ENCODE measurements at places on chromosomes 4 and X.
A peak's percentile ranks its signal among the peaks of the same experiment; 100 is the strongest.

DNA sequence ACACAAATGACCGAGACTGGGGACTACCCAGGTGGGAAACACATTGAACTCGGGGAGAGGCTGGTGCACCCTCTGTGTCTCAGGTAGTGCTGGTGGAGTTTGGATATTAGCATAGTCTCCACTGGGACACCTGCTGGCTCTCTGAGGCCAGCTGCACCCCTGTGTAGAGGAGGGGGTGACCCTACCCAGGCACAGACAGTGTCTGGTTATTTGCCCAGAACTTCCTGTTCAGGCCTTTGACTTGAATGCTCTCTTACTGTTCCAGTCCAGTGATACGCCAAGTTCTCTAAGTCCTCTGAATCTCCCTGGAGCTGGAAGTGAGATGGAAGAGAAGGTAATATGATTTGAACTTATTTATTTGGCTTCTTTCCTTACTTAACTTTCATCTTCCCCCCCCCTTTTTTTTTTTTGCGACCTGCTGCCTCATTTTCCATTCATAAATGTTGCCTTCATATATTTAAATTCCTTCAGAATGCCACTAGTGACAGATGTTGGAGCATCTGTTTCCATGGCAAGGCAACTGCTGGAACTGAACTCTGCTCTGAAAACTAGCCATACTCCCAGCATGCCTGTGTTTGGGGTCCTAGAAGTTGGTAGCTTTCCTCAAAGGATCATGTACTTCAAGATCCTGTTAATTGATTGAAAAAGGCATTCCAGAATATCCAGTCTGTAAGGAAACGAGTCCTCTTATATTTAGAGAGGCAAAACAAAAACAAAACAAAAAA is 76.7 kb downstream of the AASDH start:
- no peak for DNase-seq

DNA sequence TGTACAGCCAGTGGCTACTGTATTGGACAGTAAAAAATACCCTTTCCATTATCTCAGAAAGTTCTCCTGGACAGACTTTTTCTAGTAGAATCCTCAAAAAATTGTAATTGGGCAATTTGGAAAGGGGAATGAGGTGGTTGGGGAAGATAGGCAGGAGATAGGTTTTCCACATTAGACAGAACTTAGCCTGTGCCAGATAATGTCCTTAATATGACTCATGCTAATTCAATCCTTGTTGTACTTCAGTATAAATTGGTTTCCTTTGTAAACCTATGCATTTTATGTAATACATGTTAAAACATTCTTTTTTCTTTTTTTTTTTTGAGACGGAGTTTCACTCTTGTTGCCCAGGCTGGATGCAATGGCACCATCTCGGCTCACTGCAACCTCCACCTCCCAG is 8.9 kb downstream of the EIF4E start:
- no peak for DNase-seq

GRCh38 chr4:123396307-123397143 is at the start of gene SPRY1:
Gene SPRY1, plus strand, starts transcription at chr4:123396795. Its CDS starts 4,797 bp downstream, at chr4:123401592.
- peak; percentile 92 for DNase-seq

- DNase-seq = peak; percentile 70
Measured at GRCh38 chr4:139655116-139655515, 10.5 kb upstream of the MGST2 start.

DNA sequence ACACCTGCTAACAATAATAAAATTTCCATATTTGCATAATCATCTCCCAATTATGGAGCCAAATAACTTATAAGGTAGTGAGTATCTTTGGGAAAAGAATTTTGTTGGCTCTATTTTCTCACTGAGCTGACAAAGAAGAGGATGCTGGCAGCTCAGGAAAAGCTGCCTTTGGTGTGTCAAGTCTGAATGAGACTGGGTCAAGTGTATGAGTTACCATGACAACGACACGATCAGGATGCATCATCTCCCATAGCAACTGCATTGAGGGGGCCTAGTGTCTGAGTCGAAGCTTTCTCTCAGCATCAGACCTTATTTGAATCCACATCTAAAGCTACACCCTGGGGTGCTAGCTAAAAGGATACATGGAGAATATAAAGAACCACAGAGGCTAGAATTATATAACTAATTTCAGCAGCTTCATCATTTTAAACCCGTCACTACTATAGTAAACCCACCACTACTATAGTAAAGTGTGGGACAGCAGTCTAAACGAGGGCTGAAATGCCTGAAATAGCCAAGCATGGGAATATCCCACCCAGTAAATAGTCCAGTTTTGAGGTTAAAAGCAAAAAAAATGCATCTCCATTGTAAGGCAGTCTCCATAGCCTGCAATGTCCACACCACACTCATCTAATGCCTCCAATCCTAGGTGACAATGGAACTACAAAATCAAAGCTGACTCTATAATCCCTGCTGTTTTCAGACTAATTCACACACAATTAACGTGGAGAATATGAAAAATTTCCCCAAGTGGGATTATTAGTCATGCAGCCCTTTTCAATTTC is 16.0 kb downstream of the GSPT2 start:
- DNase-seq = no peak

DNA sequence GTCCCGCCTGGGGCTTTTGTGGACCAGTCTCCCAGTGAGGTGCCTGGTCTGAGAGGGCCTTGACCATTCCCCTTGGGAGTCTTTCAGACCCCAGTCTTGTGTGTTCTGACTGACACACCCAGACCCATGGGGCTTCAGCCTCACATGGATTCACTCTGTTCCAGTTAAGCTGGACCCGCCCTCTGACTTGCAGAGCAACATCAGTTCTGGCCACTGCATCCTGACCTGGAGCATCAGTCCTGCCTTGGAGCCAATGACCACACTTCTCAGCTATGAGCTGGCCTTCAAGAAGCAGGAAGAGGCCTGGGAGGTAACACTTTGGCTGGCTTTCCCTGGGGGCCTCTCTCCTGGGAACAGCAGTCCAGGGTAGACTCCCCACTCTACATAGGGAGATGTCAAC is 6.8 kb downstream of the IL9R start:
- no peak for DNase-seq

- DNase-seq = no peak
Measured at GRCh38 chrX:13334491-13334890, 14.6 kb upstream of the ATXN3L start.

DNA sequence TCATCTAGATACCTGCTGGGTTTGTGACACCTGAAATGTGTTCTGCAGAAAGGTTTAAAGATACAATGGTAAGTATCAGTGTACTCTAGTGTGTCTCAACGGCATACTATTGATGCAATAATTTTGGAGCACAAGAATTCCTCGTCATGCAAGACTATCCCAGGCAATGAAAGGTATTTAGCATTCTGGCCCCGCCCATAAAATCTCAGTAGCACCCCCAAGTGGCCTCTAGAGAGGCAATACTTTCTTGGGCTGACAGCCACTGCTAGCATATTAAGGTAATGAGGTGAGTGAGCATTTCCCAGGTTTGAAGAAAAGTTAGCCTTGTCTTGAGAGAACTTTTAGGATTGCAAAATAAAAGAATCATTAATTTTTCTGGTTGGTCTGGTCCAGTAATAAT is 24.0 kb downstream of the TAB3 start:
- no peak for DNase-seq

DNA sequence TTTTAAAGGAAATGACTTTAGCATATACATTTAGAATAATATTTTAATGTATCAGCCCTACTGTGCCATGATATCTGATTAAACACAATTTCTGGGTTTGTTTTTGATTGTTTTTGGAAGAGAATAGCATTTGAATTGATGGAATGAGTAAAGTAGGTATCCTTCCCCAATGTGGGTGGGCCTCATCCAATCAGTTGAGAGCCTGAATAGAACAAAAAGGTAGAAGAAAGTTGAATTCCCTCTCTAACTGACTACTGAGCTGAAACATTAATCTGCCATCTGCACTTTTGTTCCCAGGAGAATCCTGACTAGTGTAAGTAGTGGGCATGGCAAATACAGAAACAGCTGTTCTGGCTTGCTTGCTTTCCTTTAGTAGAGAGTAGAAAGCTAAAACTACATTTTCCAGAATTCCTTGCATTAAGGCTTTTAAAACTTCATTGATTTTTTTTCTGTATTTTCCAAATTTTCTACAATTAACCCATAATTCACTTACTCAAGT is 9.7 kb upstream of the SEC24D start:
- DNase-seq = no peak

- peak; percentile 31 for DNase-seq
Measured at GRCh38 chr4:87916626-87917025, 58.9 kb upstream of the SPP1 start.

GRCh38 chr4:96955691-96956090 is 1115.8 kb downstream of the PDHA2 start:
- no peak for DNase-seq

GRCh38 chr4:121220698-121221097 is 56.6 kb upstream of the TNIP3 start:
- no peak for DNase-seq

DNA sequence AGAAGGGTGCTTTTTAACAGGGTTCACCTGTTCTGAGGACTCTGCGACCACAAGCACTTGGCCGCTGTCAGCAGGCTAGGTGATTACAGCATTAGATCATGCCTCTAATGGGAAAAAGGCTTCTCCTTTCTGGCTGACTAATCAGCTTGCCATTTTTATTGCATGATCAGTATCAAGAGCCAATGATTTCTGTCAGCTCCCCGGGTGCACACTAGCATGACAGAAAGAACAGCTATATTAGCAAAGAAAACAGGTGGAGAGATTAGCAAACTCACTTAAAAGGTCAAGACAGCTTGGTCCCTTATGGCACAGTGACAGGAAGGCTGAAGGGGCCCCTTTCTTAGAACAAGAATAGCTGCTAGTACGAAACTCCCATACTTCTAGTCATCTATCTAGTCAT is 170.0 kb downstream of the SMIM20 start:
- DNase-seq = no peak

- no peak for DNase-seq
Measured at GRCh38 chrX:37905436-37906147, 58.2 kb upstream of the DYNLT3 start.

GRCh38 chr4:138400543-138400942 is 158.4 kb upstream of the SLC7A11 start:
- DNase-seq = no peak
